CD4-positive, alpha-beta T cell treated with Interleukin-2 at 100 ng/mL for 4 hours (primary cell): ENCODE measurements at places on chromosomes 7 and 10.
A peak's percentile ranks its signal among the peaks of the same experiment; 100 is the strongest.

DNA sequence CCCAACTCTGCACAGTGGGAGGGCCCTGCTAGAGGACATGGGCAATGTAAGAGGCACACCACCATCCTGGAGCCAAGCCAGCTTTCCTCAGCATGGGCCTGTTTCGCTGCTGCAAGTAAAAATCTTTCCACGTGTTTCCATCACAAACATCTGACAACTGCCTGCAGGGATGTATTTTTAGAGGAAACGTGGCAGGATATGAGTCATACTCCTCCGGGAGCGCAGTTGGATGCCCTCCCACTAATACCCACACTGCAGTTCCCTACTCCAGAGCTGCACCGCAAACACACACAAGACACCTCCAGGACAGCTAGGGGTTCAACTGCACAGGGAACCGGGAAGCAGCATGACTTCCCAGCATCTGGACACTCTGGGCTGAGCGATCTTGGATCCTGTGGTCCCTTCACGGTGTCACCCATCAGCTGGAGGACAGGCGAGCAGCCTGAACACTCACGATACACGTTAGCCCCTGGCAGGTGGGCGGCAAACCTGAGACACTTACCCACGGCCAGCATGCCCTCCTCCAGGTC is 26.1 kb downstream of the PLAC9 start:
- DNase-seq, result no peak

GRCh38 chr10:62037166-62037831 is 135.8 kb downstream of the ARID5B start:
- no peak for DNase-seq

DNA sequence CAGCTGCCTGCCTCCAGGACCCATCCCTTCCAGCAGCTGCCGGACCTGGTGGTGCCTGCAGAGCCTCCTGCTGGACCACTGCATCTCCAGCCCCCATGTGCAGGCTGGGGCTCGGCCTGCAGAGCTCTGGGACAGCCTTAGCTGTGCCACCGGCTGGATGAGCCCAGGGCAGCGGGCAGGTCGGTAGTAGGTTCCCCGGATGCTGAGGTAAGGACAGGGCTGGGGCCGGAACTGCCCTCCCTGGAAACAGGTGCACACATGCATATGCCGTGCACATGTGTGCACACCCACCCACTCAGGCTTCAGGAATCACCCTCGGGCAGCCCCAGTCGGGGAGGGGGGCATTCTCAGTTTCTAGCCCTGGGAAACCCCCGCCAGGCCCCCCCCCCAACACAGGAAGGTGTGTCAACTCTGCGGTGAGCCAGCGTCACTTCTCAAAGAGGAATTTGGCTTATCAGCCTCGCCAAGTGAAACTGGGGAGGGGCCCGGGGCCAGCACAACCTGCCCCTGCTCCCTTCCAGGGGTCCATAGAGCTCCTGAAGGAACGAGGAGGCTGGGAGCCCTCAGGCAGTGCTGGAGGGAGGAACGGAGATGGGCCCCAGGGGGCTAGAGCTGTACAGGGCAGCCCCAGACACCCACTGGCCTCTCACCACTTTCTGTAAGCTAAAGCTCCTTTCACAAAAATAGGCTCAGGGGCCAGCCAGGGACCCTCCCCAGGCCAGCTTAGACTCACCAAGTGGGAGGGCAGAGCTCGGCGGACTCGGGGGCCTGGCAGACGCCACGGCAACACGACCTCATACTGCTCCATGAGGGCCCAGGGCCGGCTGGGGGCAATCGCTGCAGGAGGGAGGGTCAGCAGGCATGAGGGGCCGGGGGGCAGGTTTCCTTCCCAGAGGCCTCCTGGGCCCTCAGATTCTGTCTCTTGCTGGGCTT is 1.7 kb downstream of the ADAM8 start:
- peak; percentile 85 for DNase-seq

DNA sequence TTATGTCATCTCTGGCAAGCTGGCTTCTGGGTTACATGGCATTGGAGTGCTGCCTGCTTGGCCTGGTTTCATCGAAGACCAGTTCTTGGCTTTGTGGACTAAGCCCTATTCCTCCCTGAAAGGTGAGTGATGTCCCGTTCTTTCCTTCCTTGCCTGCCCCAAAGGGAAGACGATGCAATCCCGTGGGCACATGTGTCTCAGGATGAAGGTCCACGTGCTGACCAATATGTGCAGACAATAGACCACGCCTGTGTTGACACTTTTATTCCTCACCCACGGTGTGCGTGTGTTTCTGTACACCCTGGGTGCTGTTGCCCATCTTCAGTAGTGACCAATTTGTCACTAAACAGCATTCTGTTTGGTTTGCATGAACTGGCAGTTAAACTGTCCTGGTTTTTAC is 28.6 kb upstream of the SHH start:
- DNase-seq, result no peak

GRCh38 chr7:47329320-47329926 is 252.5 kb downstream of the TNS3 start:
- no peak for DNase-seq

GRCh38 chr10:94180576-94180975 is 182.2 kb downstream of the NOC3L start:
- DNase-seq, result no peak

- no peak for DNase-seq
Observed at GRCh38 chr10:60340973-60341372, 48.7 kb downstream of the ANK3 start.

DNA sequence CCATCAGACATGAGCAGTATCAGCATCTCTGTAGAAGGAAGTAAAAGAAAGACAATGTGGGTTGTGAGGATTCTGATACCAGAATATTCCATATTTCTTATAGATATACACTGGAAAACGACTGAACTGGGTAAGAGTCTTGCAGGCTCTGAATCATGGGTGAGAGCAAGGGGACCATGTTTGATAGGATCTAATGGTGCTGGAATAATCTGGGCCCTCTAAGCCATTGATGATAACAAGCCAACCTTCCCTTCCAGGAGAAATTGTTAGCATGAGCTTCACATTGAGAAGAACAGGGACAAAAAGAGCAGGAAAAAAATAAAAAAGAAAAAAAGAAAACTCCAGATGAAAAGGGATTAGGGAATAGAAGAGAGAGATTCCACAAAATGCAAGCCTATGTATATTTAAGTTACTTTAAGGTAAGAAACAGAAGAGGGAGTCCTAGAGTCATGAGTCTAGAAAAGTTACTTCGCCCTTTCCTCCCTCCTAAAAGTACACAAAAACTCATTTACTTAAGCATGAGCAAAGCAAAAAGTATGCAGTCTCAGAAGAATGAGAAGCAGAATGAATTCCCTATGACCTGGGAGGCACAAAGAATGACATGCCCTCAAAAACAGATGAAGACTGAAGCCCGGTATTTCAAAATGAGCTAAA is 181.9 kb downstream of the TMEM26 start:
- no peak for DNase-seq

- no peak for DNase-seq
Observed at GRCh38 chr10:75911426-75911825, 480.0 kb downstream of the LRMDA start.

DNA sequence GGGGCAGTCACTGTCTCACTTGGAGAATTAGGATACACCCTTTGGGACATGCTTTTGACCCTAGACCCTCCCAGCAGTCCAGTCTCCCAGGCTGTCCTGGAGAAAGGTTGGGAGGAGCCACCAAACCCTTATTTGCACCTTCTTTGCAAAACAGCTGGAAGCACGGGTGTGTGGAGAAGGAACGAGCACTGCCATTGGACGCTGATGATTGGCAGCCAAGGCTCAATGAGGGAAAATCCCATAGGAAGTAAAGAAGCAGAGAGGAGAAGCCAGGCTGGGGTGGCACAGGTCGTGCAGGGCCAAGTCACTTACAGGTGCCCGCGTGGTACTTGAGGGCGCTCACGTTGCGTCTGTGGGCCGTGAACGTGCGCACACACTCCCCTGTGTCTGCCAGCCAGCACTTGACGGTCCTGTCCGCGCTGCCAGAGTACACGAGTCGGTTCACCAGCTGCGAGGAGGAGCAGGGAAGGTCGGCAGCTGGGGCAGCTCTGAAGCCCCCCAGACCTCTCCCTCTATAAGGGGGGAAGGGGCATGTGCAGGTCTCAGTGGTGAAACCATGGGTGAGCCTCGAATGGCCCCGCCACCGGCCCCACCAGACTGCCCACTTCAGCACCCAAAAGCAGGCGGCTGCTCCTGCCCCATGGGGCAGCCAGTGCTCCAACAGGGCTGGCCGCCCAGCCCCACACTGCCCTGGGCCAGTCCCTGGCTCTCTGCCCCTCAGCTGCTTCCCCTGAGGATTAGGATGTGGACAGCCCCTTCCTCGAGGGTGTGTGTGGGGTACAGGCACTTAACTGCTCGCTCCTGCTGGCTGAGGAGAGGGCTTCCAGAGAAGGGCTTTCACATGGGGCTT is 24.8 kb downstream of the WDR86 start:
- DNase-seq, result no peak
